MM.1S (cell line): ENCODE measurements at places on chromosomes 16 and 17.

DNA sequence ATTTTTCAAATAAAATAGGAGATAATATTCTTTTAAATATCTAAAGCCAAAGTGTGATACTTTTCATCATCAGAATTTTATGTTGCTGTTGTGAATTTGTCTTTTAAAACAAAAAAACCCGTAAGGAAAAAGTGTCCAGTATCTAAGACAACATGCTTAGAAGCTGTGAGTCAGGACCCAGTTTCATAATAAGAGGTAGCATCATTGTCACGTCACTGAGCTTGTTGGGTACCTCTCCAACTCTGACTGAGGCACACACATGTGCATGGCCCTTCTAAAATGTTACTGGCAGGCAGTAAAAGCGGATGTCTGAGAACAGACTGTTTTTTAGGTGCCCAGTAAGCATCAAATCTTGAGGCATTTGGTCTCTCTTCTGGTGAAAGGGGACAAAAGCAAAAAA is 2.5 kb downstream of the CIAPIN1 start:
- no peak for DNase-seq

GRCh38 chr17:81238490-81238814 is 403 bp downstream of the TEPSIN start:
- no peak for DNase-seq

DNA sequence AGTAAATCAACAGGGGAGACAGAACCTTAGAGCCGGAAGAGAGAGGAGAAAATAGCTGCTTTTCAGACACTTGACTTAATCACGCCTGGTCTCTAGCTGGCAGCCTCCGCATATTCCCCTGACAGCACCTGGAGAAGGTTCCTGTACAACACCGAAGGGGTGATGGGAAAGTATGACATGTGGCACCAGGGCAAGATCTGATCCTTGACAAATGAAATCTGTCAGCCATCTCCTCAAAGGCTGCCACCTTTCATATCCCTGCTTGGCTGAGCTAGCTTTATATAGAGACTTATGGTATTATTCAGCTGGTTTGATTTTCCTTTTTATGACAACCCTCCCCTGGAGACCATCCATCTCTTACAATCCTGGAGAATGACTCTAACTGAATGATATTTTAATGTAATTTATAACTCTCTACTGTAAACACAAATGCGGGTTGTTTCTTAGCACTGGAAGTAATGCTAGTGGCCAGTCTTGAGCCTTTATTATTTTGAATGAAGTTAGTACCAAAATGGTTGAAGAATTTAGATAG is 1205.3 kb upstream of the CDH8 start:
- DNase-seq = no peak

- DNase-seq = no peak
These were observed 314.2 kb downstream of the CPPED1 start for GRCh38 chr16:12489357-12489990.

GRCh38 chr17:57892820-57893595 is 43.2 kb upstream of the MRPS23 start:
- no peak for DNase-seq

DNA sequence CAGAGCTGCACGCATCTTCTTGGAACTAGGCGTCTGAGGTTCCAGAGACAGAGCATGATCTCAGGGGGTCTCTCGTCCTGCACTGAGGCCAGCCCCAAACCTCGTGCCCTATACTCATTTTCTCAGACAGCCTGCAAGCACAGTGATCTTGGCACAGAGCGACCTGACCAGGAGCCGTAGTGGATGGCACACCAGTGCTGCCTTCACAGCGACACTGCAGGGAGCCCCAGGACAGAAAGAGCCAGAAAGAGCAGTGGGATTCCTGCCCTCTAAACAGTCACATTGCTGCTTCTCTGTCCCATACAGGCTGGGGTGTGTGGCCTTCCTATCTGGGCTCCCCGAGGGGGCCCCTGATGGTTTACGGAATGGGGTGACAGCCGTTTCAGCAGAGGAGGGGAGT is 131.0 kb downstream of the RBFOX3 start:
- DNase-seq = no peak

DNA sequence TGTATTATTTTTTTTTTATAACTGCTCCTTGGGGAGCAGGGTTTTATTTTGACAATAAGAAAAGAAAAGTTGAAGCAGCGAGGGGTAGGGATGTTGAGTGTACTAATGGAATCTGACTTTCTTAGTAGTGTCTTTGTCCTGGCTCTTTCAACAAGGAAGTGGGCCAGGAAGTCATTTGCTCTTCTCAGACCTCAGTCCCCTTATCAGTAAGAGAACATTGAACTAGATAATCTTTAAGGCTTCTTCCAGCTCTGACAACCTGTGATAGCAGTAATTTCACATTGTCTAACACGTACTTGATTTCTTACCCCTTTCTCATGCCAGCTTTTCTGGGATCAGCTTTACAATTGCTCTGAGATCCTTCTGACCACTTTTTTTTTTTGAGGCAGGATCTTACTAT is 8.3 kb downstream of the LIG3 start:
- no peak for DNase-seq

DNA sequence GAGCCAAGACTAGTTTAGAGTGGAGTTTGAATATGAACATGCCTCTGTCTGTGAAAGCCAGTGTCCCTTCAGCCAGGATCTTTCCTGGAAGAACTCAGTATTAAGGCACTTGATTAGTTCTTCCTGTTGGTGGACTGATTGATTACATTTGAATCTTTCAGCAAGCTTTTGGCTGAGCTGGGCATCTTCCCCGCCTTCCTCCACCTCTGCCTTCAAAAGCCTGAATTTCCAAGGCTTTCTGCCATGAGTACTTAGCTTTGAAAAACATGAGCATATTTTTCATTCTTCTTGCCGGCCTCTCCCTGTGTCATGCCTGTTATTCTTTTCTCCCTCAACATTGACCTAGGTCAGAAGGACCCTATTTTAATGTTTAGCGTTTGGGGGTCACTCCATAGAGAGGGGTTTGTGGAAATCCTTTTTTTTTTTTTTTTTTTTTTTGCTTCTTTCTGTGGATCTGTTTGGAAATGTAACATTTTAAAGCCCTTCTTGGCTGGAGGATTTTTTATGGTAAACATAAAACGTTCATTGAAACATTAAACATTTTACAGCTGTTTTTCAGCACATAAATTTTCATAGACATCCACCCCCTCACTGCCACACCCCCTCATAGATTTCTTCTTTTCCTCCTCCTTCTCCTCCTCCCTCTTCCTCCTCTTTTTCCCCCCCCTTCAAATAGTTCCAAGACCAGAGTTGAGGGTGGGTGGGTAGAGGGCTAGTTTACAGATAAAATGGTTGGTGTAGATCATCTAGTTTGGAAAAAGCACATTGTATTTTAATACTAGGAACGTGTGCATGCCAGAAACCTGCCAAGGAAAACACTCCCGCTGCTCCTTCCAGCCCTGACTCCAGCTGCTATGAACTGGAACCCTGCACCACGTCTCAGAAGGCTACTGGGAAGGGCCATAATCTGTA is 645.9 kb downstream of the WWOX start:
- no peak for DNase-seq

- no peak for DNase-seq
These were observed 580 bp downstream of the MT1X start for GRCh38 chr16:56682703-56683397.

DNA sequence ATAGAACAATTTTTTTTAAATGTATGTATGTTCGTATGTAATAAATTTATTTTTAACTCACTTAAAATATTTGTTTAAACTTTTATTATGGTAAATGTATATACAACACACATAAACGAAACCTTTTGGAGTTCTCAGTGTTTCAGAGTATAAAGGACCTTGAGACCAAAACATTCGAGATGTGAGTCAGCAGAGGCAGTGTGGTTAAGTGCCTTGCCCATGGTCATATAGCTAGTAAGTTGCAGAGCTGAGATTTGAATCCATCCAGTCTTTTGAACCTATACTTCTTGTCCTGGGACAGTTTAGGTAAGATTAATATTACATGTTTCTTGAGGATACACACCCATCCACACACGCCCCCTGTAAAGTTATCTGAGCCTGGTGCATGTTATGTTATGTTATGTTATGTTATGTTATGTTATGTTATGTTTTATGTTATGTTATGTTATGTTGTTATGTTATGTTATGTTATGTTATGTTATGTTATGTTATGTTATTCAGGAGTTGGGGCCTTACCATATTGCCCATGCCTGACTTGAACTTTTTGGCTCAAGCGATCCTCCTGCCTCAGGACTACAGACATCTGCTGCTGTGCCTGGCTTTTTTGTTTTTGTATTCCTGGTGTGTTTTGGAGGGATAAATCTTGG is 41.8 kb downstream of the TNRC6A start:
- DNase-seq = no peak

DNA sequence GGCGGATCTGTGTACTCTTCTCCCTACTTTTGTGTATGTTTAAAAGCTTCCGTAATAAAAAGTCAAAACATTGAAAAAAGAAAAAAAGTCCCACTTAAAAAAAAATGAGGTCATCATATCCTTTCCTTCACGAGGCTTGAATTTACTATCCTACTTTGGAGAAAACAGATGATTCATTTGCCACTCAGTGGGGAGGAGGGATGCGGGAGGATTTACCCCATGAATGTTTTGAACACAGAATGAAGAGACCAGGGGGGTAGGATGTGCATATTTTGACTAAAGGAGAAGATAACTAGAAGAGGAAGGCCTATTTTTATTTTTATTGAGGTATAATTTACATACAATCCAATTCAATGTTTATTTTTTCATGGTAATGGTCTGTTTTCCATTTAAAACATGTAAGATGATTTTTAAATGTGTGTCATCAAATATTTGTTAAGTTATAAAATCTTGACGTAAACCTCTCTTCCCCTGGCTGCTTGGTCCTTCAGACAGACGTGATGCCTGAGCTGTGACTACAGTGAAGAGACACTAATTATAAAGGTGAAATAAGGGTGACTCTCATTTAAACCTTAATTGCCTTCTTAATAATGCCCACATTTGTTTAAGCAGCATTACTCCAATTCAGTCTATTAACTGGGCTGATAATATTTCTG is 135.4 kb upstream of the AXIN2 start:
- DNase-seq = no peak

GRCh38 chr16:56830669-56831068 is 34.3 kb upstream of the SLC12A3 start:
- no peak for DNase-seq
